Foreskin keratinocyte (primary cell): ENCODE measurements at places on chromosomes 1 and 21.

DNA sequence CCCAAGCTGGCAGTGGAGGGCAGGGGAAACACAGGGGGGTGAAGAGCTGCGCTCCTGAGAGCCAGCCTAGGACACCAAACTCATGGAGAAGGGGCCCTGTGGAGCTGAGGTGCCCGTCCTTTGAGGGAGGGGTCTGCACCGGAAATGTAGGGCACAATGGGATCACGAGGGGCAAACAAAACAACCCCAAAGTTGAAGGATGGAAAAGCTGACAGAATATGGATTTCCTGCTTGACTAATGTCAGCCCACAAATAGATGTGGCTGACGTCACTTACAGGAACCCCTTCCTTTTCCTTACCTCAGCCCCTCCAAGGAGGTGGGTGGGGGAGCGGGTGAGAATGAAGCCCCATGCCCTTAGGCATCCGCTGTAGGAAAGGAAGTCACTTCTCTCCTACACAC, 110.9 kb downstream of the KCNN3 start:
- DNase-seq: no peak

GRCh38 chr1:71641903-71642302, 561.1 kb upstream of the ZRANB2 start:
- no peak for DNase-seq

DNA sequence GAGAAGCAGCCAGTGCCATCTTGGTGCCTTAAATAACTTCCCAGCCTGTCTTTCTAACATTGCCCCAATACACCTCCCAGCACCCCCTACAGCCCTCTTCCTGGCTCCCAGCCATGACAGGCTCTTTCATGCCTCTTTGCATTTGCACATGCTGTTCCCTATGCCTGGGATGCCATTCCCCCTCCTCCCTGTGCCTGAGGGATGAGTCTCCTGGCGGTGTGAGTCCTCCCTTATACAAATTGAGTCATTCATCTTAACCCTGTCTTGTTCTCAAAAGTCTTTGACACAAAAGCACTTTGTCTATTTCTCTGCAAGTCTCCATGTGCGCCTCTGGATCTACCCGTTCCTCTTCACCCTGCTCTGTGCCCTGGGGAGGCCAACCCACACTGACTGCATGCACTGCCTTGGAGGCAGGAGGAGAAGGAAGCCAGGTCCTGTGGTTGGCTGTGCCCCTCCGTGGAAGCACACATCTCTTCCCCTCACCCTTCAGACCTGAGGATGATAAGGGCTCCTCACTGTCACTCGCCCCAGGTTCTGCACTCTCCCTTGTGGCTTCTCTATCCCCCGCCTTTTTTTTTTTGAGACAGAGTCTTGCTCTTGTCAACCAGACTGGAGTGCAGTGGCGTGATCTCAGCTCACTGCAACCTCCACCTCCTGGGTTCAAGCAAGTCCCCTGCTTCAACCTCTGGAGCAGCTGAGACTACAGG, 25.1 kb downstream of the CDCP2 start:
- DNase-seq: no peak

- no peak for DNase-seq
Measured at GRCh38 chr1:161727256-161727924, 6.0 kb downstream of the FCRLB start.

DNA sequence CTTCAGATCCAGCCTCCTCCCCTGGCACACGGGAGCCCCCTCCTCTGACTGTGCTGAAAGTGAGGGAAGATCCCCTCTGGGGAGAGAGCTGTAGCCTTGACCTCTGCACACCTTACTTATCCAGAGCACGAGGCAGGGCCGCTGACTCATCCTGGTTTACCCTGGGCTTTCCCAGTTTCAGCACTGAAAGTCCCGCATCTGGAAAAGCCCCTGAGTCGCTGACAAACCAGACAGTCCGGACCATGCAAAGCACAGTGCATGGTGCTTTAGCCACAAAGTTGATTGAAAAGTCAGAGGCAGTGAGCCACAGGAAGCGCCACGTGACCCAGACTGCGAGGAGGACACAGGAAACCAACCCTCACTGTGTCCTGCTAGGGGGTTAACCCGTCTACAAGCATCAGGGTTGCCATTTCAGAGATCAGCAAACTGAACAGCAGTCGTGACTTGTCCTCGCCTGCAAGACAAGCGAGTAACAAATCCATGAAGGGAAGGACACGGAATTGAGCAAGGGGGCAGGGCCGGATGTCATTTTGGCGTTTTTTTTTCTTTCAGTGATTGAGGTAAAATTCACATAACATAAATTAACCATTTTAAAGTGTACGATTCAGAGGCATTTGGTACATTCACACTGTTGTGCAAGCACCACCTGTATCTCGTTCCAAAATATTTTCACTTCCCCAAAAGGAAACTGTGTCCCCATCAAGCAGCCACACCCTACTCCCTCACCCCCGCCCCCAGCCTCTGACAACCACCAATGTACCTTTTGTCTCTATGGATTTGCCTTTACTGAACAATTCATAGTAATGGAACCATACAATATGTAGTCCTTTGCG, 19.9 kb upstream of the IFNGR2 start:
- peak; percentile 94 for DNase-seq

DNA sequence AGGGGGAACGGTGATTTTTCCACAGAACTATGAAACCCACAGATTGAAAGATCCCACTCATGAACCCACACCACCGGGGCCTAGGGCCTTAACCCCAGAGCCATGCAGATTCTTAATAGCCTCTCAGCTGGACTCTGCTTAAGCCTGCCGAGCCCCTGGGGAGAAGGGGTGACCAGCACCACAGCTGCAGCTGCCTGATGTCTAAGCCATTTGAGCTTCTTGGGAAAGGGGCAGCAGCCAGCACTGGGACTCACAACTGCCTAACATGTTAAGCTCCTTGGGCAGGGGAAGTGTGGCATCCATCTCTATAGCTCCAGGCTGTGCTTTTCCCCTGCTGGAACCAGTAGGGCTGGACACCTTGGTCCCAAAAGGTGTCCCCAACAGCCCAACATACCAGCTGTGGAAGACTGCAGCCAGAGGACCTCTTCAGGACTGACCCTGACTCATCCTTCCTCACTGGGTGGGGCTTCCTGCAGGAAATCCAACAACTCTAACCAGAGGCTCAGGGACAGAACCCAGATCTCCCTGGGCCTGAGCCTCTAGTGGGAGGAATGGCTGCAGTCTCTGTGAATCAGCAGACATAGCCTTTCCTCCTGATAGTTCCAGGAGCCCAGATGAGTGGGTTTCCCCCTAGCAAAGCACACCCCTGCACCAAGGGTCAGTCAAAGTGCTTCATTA, 34.6 kb upstream of the FMO3 start:
- peak; percentile 22 for DNase-seq

GRCh38 chr1:59057211-59057694, 239.6 kb upstream of the FGGY start:
- DNase-seq: peak; percentile 56

DNA sequence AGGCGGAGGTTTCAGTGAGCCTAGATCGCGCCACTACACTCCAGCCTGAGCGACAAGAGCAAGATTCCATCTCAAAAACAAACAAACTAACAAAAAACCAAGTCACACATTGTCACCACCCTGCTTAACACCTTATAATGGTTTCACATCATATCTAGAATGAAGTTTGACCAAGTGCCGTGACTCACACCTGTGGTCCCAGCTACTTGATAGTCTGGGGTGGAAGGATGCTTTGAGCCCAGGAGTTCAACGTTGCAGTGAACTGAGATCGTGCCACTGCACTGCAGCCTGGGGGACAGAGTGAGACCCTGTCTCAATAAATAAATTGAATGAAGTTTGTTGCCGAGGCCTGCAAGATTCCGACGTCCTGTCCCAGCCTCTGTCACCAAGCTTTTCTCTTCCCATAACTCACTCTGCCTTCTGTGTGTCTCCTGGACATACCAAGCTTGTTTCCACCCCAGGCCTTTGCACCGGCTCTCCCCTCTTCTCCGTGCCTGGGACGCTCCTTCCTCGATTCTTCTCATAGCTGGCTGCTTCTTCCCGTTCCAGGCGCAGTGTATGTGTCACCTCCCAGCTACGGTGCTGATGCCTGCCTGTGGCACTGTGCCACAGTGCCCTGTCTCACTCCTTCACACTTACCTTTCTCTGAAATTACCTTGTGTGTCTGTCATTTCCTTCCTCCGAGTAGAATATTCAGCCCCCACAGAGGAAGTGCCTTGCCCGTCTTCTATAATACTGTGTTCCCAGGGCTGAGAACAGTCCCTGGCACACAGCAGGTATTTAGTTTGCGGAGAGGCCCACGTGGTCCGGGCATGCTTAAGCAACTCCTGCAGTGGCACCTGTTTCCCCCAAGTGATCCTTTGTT, 3.8 kb upstream of the SELENON start:
- DNase-seq: no peak

- no peak for DNase-seq
Measured at GRCh38 chr1:232011961-232012360, 385.4 kb downstream of the DISC1 start.

DNA sequence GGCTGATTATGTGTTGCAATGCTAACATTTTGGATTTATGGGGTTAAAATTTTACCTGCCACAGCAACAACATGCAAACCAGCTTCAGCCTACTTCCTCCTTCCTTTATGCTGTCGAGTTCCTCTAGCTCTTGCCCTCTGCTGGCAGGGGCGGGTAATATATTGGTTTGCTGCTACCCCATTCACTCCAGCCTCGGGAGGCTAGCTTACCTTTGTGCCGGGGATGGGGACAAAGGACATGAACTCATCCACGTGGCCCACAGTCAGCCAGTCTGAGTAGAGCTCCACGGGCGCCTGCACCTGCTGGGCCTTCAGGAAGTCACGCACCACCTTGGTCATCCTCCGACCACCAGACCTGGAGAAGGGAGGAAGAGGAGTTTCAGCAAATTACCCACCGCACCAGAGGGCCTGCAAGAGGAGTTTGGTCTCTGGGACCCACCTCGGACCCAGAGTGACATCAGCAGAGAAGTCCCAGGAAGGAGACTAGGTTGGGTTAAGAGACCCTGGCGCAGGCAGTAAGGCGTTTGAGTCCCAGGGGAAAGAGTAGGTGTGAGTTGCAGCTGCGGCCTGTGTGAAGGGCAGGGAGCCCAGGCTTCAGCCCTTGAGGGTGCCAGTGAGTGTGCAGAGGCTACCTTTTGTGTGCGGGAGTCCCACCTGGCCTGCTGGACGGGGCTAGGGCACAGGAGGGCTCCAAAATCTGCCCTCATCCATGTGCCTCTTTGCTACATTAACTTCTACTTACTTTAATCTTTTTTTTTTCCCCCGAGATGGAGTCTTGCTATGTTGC, 21.8 kb upstream of the SDHB start:
- no peak for DNase-seq

GRCh38 chr1:230368363-230368762, 57.8 kb downstream of the PGBD5 start:
- peak; percentile 53 for DNase-seq

- DNase-seq: peak; percentile 51
Measured at GRCh38 chr1:198711837-198712236, 73.0 kb downstream of the PTPRC start.

DNA sequence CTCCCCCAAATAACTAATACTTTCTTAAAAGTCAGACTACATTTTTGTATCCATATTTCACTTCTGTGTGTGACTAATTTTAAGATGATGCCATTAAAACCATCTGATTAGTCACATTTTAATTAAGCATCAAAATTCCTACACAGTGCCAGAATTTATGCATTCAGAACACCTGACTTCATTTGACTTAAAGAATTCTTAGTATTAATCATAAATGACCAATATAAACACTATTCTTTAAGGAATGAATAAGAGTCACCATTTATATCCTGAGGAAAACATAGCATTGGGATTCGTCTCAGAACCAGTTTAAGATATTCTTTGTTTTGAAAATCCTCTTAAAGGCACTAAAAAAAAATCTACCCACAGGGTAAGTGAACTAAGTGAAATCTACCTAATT, 37.0 kb downstream of the TM2D1 start:
- peak; percentile 66 for DNase-seq

DNA sequence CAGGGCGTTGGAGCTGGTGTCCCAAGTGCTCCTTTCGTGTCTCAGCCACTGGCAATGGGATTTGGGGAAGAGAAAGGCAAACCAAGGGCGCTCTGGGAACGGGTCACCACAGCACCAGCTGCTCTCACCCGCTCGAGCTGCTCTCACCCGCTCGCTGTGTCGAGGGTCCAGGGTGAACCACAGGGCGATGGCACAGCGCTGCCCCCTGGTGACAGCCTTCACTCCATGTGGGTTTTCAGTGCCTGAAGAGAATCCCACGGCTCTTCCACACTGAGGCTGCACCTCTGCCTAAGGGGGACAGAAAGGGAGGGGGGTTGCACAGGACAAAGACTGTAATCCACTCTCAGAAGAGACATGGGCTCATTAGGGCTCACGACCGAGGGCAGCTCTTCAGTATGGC, 7.1 kb upstream of the CLDN19 start:
- no peak for DNase-seq

GRCh38 chr21:42580076-42580792, 66.6 kb downstream of the SLC37A1 start:
- DNase-seq: no peak

DNA sequence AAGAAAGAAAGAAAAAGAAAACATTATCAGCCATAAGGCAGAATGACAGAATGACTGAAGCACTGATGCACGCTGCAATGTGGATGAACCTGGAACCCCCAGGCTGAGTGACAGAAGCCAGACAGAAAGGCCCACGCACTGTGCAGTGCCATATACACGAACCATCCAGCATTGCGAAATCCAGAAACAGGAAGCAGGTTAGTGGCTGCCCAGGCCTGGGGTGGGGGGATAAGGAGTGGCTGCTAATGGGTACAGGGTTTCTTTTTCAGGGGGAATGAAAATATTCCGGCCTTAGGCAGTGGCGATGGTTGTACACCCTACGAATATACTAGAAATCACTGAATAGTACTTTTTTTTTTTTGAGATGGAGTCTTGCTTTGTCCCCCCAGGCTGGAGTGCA, 57.0 kb downstream of the CHD5 start:
- DNase-seq: no peak

DNA sequence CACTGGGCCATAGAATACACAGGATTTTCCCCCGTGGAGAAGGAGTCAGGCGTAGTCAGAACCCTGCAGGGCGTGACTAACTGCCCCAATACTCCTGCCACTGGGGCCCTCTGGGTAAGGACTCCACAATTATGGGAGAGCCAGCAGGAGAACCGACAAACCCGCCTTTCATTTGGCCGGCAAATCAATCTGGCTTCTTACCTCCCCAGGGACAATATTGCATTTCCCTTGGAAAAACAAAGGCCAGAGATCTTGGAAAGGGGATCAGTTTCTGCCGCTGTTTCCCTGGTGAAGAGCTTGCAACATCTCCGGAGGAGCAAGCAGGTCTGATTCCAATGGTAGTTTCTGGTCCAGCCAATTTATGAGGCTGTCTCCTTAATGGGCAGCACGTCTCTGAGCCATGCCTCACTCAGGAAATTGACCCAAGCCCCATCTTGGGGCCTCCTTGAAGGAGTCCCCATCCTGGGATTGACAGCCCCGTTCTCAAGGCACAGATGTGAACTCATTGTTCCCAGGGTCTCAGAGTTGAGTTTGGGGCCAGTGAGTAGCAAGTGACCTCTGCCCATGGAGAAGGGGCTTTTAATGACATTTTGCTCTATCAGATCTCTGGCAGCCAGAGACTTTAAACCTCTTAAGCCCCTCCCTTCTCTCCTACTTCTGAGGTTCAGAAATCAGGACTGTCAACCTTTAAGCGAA, 4.3 kb downstream of the TRABD2B start:
- no peak for DNase-seq
